ENCODE measurements at places on chromosomes 4 and X.

GRCh38 chrX:43612400-43612799, 43.7 kb upstream of the MAOA start:
- no peak for DNase-seq

DNA sequence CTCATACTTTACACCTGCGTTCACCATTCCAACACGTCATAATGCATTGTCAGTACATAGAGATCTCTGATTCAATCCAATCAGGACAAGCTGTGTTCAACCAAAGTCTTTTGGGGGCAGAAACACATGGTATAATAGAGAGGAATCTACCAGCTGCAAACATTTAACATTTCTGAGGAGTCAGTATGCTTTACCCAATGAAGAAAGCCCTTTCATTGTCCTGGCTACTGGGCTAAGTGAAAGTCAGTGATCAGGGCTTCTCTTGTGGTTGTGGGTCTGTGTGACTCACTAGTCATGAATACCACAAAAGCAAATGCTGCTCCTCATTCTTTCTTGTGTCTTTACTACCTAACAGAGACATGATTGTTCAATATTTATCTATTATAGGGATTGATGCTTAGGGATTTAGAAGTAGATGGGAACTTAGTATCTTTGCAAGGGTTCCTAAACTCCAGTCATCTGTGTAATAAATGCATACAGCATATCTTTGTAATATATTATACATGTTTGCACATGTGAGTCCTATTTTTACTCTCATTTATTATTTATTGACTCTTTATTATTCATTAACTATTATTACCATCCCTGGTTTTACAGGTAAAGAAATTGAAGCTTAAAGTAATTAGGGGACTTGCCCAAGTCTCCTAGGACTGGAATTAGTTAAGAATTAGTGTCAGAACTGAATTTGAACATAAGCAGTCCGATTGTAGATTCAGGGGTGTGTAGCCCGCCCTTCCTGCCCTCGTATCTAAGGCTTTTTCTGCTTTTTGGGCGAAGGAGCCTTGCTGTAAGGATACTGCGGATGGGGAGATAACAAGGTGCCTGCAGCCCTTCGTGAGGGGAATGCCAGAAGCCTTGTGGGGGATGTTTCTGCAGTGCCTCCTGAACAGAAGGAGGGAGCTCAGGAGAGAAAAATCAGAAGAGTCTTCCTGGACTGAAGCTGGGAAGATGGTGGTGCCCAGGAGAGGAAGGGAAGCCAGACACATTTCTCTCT, 353.1 kb upstream of the BOD1L1 start:
- no peak for DNase-seq

- no peak for DNase-seq
Measured at GRCh38 chrX:44317181-44317580, 26.3 kb downstream of the EFHC2 start.

GRCh38 chr4:40526741-40527140, 102.9 kb downstream of the RBM47 start:
- no peak for DNase-seq

- peak; percentile 65 for DNase-seq
Measured at GRCh38 chr4:123361195-123361861, 35.3 kb upstream of the SPRY1 start.

DNA sequence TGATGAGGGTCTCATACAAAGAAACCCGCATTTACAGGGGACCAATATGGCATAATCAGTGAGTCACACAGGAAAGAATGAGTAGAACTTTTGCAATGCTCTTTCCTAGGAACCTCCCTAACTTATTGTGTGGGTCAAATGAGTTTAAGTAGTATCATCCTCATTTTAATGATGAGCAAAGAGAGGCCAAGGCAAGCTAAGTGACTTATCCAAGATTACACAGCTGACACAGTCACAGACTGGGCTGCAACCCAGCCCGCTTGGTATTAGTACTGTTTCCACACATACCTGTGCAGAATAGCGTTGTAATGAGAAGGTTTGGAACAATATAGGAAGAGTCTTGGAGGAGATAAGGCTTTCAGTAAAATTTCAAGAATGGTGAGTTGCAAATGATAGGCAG, 91.0 kb upstream of the PPP1R2C start:
- no peak for DNase-seq

- no peak for DNase-seq
Measured at GRCh38 chr4:52586069-52586468, 73.0 kb downstream of the USP46 start.

DNA sequence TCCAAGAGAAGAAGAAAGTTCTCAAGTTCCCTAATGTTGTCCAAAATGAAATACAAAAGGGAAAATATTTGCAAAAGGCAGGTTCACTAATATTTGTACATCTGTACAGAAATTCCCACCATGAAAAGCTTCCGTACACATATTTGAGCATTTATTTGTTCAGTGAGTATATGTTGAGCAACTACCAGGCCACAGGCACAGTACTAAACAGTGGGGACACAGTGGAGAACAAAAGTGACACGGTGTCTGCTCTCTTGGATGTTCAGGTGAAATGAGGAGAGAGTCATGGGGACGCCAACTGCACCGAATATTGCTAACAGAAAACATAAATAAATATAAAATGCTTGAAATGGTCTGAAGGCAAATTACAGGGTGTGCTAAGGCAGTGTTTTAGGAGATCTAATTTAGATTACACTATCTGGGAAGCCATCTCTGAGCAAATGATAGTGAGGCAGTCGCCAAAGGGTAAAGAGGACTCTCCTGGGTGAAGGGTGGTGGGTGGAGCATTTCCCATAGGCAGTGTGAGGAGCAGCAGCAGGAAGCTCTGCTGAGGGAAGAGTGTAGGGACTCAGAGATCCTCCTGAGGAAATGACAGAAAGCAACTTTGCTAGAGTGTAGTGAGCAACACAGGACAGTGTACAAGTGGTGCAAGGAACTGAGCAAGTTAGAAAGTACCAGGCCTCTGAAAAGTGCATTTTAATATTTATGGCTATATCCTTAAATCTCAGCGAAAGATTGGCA, 375.2 kb downstream of the GALNTL6 start:
- DNase-seq, result no peak

GRCh38 chrX:56802428-56802827, 73.4 kb downstream of the NBDY start:
- no peak for DNase-seq

DNA sequence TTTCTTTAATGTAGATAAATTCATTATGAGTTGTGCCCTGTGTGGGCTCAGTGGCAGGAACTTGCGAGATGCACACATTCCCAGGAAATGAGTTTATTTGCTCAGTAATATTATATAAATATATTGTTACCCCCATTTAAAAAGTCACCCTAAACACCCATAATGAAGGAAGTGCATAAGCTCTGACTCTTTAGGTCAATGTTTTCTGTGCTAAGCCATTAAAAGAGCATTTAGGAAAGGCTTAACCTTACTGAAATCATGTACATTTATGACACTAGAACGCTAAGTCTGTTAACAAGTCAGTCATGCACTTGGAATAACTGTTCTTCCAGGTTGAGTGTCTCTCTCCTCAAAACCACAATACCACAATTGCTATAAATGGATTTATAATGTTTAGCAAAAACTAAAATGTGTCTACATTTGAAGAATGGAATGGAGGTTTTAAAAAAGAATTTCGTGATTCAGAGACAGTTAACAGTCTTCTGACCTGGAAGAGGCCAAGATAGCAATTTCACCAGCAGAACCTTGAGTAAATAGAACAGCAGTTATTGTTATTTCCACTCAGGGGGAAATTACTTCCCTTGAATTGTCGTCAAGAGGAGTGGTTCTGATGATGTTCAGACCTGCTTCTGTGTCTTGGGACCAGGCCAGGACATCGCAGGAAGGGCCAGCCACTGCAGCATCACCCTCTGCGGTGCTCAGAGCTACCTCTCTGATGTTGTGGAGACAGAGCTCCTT, 91.1 kb upstream of the VEGFC start:
- DNase-seq, result peak; percentile 24

GRCh38 chr4:112952313-112952700, 97.1 kb upstream of the ANK2 start:
- no peak for DNase-seq

GRCh38 chrX:35800474-35800873, 2.3 kb downstream of the MAGEB16 start:
- no peak for DNase-seq

GRCh38 chr4:64200001-64200555, 209.2 kb downstream of the TECRL start:
- DNase-seq, result no peak
